NCI-H2029 treated with DMSO at 0.1 percent for 48 hours (cell line): ENCODE measurements at places on chromosomes 11 and 22.

- no peak for DNase-seq
Observed at GRCh38 chr11:103086461-103086860, 5.5 kb downstream of the DCUN1D5 start.

GRCh38 chr11:45885274-45885920 is at the start of gene MAPK8IP1:
MAPK8IP1 (plus strand) TSS chr11:45885651; CDS start chr11:45885821, 170 bp downstream.
- DNase-seq = no peak

GRCh38 chr22:23749841-23750301 is 1.0 kb downstream of the ZNF70 start:
- no peak for DNase-seq

DNA sequence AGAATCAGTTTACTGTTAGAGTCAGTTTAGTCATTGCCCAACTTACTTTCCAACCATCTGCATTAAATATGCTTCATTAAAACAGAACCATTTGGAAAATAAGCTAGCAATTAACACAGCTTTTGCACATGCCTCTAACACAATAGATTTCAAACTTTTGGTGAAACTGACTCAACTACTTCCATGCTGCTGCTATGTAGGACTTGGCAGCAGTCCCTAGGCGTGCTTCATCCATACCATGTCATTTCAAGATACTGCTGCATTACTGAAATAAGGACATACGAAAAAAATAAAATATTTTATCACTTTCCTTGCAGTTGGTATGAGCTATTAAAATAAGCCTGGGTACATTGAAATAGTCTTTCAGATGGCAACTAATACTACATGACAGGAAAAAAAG is 65.5 kb upstream of the SOX6 start:
- DNase-seq = no peak

DNA sequence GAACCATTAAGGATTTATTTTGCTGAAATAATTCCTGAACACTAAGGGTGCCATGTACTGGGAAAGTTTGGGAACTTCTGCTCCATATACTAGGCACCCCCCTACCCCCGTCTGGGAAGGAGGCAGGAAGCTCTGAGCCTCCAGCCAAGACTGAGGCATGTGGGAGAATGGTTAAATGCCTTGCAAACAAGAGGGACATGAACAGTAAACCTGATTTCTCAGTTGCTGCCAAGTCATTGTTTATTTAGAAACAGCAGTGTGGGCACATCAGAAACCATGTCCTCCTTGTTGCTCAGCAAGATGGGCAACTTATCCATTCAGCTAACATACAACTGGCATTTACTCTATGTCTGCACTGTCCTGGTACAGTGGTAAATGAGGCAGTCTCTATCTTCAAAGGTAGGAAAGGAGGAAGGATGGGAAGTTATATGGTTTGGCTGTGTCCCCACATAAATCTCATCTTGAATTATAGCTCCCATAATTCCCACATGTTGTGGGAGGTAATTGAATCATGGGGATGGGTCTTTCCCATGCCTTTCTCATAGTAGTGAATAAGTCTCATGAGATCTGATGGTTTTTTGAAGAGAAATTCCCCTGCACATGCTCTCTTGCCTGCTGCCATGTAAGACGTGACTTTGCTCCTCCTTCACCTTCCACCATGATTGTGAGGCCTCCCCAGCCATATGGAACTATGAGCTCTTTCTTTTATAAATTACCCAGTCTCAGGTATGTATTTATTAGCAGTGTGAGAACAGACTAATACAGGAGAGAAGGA is 459.1 kb downstream of the MIAT start:
- DNase-seq = peak; percentile 24

- no peak for DNase-seq
Observed at GRCh38 chr22:25199731-25200520, at the start of gene CRYBB3. CRYBB3 (plus strand) TSS chr22:25199858; CDS start chr22:25201397, 1,539 bp downstream.

GRCh38 chr22:44209343-44209742 is 28.6 kb downstream of the PARVG start:
- DNase-seq = no peak

DNA sequence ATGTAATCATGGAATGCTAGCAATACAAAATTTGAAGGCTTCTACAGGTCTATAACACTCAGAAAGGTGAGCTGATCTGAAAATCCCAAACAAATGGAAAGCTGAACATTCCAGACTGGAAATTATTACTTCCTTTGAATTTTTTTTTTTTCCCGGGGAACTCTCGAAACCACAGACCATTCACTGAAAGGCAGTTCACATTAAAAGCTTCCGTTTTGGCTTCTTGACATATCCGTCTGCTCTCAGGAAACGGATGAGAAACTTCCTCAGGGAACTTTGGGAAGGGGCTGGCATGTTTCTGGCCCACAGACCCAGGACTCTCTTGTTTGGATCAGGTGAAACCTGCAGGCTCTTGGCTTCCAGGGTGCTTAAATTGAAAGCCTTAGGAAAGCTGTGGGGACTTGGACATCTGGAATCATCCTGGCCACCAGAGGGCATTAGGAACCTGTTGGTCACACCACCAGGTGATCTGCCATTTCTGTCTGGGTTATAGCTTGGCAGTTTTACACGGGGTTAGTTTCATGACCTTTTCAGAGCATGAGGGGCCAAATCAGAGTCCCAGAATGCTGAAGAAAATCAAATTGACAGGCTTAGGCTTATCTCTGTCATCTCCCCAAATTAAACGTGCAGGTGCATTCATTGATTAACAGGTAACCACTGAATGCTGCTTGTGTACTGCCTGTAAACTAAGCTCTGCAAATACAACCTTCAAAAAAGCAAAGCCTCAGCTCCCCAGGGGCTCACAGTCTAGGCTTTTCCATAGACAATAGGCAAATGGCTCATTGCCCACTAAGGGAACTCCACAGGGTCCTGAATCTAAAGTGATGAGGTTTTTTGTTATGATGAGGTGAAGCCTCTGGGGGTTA is 22.7 kb upstream of the GRAMD1B start:
- peak; percentile 82 for DNase-seq

- no peak for DNase-seq
Observed at GRCh38 chr22:40400159-40400558, 29.8 kb downstream of the SGSM3 start.

GRCh38 chr11:104798789-104799188 is 99.5 kb downstream of the CASP12 start:
- DNase-seq = no peak

DNA sequence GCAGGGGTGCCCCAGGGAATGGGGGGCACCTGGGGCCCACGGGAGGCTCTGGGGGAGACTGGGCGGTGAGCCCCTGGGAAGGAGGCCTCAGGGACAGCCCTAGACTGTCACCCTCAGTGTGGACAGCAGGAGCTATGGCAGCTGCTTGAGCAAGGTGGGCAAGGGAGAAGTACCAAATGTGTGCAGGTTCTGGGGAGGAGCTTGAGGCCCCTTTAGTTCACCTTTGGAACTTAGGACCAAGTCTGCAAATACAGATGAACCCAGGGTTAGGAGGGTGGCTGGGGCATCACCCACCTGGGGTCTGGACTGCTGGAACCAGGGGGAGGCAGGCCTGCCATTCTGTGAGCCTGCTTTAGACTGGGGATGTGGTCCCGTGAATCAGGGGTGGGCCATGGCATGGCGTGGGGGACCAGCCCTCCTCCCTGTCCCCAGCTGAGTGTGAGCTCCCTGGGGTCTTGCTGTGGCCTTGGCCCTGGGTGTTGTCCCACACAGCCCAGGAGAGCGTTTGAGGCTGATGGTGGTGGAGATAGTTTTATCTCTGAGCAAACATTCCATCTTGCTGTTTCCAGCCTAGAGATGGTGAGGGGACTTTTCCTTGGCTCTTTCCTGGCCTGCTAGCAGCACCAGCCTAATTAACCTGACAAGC is 122.3 kb downstream of the KCNQ1 start:
- no peak for DNase-seq

- DNase-seq = no peak
Observed at GRCh38 chr11:130455483-130456127, 7.2 kb downstream of the ADAMTS15 start.

GRCh38 chr22:45731798-45732495 is 60.3 kb downstream of the ATXN10 start:
- DNase-seq = no peak

- no peak for DNase-seq
Observed at GRCh38 chr11:111359223-111360149, 19.6 kb downstream of the POU2AF1 start.

- no peak for DNase-seq
Observed at GRCh38 chr11:71206186-71206585, 46.2 kb downstream of the SHANK2 start.

DNA sequence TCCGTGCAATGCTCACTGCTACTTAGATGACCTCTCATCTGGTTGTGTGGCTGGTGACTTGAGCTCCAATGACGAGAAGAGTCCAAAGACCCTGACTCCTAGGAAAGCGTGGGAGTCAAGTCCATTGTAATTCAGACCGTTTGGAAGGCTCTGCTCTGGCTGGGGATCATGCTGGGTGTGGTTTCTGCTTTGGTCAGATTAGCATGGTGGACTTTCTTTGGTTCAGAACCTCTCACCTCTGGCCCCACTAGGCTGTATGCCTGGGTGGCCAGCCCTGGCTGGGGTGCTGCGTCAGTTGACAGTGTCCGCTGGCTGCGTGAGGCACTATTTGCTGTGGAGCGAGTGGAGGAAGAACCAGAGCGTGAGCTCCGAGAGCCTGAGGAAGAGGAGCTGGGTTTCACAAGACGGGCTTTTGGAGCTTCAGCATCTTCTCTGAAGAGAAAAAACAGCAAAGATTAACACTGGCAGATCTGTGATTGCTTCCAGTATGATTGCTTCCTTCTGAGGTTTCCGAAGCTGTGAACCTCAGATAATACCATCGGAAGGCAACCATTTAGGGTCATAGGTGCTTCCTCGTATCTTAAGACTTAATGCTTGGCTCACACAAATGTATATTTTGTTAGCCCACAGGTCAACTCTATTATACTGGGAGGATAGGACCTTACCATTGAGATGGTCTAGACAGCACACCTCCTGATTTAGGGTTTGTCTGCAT is 11.6 kb upstream of the HSPA8 start:
- no peak for DNase-seq

DNA sequence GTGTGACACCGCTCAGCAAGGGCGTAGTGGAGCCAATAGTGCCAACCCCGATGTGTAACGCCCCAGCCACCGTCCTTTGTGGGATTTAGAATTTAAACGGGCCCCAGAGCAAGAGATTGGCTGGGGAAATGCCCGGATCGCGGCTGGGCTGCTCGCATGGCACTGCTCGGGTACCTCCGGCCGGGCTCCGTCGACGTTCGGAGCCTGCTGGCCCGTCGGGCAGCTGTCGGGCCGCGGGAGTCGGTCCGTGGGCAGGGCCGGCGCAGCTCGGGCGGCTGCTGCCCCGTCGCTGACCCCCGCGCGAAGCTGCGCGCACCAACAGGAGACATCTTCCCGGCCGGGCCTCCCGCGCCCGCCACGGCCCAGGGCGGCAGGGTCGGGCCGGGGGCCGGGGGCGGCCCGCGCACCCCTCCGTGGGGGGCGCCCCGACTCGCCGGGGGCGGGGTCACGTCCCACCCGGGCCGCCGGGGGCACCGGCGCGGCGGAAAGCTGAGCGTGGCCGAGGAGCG is 1.3 kb upstream of the KDM2A start:
- DNase-seq = no peak

- no peak for DNase-seq
Observed at GRCh38 chr11:83852775-83853442, 566.7 kb upstream of the CCDC90B start.

DNA sequence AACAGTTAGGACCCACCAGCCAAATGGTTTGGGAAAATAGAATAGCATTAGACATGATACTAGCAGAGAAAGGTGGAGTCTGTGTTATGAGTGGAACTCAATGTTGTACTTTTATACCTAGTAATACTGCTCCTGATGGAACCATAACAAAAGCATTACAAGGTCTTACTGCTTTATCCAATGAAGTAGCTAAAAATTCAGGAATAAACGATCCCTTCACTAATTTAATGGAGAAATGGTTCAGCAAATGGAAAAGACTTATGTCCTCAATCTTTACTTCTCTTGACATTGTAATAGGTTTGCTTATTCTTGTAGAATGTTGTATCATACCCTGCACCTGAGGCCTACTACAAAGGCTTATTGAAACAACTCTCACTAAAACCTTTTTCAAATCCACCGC is 50.2 kb downstream of the ZNF280B start:
- DNase-seq = no peak

- DNase-seq = peak; percentile 2
Observed at GRCh38 chr11:118247041-118247440, 5.1 kb downstream of the MPZL3 start.
